Osteoblast (primary cell): ENCODE measurements at places on chromosomes 12 and 14. TPM values are rescaled to one million over a fixed set of nuclear protein-coding genes. Genes with fewer than 3 reads are reported as not detected.

GRCh38 chr14:64008016-64008415, 155.2 kb downstream of the SYNE2 start:
- H3K36me3 ChIP-seq, result no peaks in the 10 kb centered on the region
- no peak for DNase-seq
- H3K4me1 ChIP-seq, result no peaks in the 10 kb centered on the region
- no peak overlapping the region for H3K27ac ChIP-seq

GRCh38 chr14:105864116-105864515, 337.7 kb downstream of the TMEM121 start:
- H3K4me3 ChIP-seq, result no peak overlapping the region
- no peaks in the 10 kb centered on the region for H3K27me3 ChIP-seq
- no peak overlapping the region for H3K27ac ChIP-seq
- H3K36me3 ChIP-seq, result no peaks in the 10 kb centered on the region

DNA sequence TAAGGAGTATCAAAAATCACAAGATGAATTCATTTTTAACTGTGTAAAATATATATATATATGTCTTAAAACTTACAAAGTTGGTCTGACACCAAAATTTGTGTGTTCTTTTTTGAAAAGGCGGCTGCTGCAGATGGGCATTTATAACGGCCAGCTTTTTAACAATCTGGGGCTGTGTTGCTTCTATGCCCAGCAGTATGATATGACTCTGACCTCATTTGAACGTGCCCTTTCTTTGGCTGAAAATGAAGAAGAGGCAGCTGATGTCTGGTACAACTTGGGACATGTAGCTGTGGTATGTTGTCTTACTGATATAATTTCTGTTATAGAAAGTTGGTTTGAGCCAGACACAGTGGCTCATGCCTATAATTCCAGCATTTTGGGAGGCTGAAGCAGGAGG, 47.0 kb downstream of the TTC8 start:
- no peaks in the 10 kb centered on the region for H3K4me1 ChIP-seq
- H3K4me3 ChIP-seq, result no peak overlapping the region
- no peaks in the 10 kb centered on the region for H3K27me3 ChIP-seq
- H3K27ac ChIP-seq, result no peak overlapping the region
- no peak for DNase-seq

GRCh38 chr12:117044790-117045159, 54.4 kb downstream of the TESC start:
- peaks cover 11% of the 10 kb centered on the region for H3K4me1 ChIP-seq
- no peaks in the 10 kb centered on the region for H3K36me3 ChIP-seq
- peaks cover 8% of the 10 kb centered on the region for H3K27me3 ChIP-seq
- peak; percentile 80 for DNase-seq
- H3K27ac ChIP-seq, result no peak overlapping the region

GRCh38 chr12:109259545-109259895, 49.6 kb downstream of the FOXN4 start:
- no peaks in the 10 kb centered on the region for H3K4me1 ChIP-seq
- no peak overlapping the region for H3K27ac ChIP-seq
- no peaks in the 10 kb centered on the region for H3K36me3 ChIP-seq
- H3K27me3 ChIP-seq, result no peaks in the 10 kb centered on the region
- no peak overlapping the region for H3K4me3 ChIP-seq

DNA sequence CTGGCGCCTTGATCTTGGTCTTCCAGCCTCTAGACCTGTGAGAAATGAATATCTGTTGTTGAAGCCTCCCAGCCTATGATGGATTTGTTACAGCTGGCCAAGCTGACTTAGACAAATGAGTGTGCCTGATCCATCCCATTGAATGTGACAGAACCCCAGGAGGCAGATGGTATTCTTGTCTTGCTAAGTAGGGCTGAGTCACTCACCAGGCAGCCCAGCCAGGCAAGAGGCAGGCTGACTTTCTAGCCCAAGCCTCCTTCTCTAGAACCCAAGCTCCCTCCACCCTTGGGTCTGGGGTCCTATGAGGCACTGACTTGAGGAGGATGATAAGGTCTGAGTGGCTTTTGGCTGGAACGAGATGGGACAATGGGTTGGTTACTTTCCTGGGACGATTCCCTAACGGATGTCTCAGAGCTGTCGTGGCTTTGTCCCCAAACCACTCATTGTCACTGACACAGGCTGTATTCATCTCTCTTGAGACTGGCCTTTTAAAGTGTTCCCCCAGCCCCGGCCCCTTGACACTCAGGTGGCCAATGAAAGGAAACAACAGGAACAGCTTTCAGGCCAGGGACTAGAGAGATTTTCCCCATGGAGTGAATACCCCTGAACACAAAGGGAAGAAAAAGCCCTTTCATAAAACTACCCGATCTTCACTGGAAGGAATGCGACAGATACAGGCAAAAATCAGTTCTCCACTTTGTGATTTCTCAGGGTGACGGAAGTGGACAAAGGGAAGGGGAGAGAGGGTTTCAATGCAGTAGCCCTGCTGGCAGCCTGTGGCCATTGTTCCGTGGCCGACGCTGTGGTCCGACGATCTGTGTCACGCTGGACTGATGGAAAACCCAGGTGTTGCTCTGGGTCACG, 264.2 kb downstream of the AACS start:
- no peaks in the 10 kb centered on the region for H3K27me3 ChIP-seq
- no peaks in the 10 kb centered on the region for H3K4me1 ChIP-seq
- H3K36me3 ChIP-seq, result no peaks in the 10 kb centered on the region
- H3K4me3 ChIP-seq, result no peak overlapping the region

DNA sequence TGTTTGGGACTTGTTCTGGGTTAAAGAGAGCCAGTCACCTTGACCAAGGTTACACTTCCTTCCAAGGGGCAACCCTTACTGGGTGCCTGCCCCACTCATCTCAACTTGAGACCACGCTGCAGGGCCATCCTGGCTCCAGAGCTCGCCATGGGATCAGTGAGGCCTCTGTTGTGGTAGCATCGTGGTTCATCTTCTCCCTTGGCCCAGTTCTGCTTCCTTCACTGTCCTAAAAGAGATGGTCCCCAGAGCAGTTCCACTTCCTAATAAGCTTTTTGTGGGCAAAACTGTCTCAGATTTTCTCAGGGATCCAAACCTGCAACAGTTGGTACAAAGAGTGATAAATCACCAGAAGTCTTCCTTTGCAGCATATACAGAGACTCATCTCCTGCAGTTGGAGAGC, 165.9 kb upstream of the TMEM260 start:
- DNase-seq, result no peak
- no peak overlapping the region for H3K4me3 ChIP-seq
- no peak overlapping the region for H3K27ac ChIP-seq
- no peaks in the 10 kb centered on the region for H3K36me3 ChIP-seq

DNA sequence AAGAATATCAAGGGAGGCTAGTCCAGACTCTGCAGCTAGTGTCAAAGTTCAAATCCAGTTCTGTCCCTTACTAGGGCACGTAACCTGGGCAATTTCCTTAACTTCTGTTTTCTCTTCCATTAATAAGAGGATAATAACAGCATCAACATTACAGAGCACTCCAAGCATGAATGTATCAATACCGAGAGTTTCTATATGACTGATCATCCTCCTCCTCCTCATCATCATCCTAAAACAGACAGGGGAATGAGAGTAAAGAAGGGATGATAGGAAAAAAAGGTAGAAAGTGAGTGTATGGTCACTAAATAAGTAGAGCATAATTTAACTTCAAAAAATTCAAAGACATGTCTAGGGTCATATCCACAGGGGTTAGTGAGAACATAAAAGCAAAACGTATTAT, 171.4 kb downstream of the NDUFA12 start:
- no peak overlapping the region for H3K4me3 ChIP-seq
- no peak for DNase-seq
- no peaks in the 10 kb centered on the region for H3K36me3 ChIP-seq
- H3K27ac ChIP-seq, result no peak overlapping the region
- peaks cover 9% of the 10 kb centered on the region for H3K27me3 ChIP-seq
- peaks cover 3% of the 10 kb centered on the region for H3K4me1 ChIP-seq

DNA sequence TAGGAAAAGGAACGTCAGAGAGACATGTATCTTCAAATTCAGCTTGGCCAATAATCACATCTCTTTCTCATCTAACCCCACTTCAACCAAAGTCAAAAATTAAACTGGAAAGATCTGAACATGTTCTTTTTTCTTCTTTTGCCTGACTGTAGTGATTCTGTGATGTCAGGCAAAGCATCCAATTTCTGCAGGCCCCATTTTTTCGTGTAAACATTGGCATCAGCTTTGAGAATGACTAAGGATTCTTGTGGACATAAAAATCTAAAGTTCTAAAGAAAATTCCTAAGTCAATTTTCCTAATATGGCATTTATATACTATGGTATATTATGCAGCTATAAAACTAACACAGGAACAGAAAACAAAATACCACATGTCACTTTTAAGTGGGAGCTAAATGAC, 89.1 kb downstream of the STXBP6 start:
- no peak for DNase-seq
- H3K4me1 ChIP-seq, result peaks cover 3% of the 10 kb centered on the region
- H3K36me3 ChIP-seq, result no peaks in the 10 kb centered on the region
- no peak overlapping the region for H3K27ac ChIP-seq
- no peak overlapping the region for H3K4me3 ChIP-seq

GRCh38 chr14:101833045-101833444, 71.5 kb downstream of the PPP2R5C start:
- DNase-seq, result no peak
- no peaks in the 10 kb centered on the region for H3K27me3 ChIP-seq
- H3K27ac ChIP-seq, result no peak overlapping the region
- peaks cover 6% of the 10 kb centered on the region for H3K36me3 ChIP-seq
- H3K4me3 ChIP-seq, result no peak overlapping the region

DNA sequence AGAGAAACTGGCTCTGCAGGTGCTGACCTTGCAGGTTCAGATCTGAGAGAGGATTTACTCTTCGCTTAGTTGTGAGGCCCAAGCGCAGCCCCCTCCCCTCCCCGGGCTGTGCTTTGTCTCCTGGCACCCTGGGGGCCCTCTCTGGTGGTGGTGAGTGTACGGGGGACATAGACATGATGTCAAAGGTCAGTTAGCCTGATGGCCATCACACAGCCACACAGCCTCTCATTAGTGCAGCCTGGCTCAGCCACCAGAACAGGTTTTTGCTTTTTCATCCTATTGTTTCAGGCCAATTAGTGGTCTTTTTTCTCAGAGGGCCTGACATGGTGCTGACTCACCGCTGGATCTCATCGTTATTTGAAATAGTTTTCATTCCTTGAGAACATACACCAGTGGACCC, 437.9 kb downstream of the AACS start:
- no peak overlapping the region for H3K27ac ChIP-seq
- no peak overlapping the region for H3K4me3 ChIP-seq
- H3K4me1 ChIP-seq, result no peaks in the 10 kb centered on the region
- no peaks in the 10 kb centered on the region for H3K36me3 ChIP-seq
- no peaks in the 10 kb centered on the region for H3K27me3 ChIP-seq
- no peak for DNase-seq

DNA sequence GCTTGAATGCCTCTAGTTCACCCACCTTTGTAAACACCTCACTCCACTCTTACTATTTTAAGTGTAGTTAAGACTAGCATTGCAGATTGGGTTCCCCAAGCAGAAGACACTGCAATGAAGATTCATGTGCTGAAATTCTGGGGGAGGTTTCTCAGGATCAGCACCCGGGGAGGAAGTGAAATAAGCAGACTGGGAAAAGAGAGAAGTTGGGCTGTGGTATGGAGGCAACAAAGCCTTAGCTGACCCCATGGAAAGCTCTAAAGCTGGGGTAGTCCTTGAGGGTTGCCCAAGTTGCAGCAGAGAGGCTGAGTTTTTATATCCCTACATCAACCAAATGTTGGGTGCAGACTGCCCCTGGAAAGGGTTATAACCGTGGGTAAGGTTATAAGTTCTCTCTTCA, 23.9 kb upstream of the IGF1 start:
- no peak for DNase-seq
- no peak overlapping the region for H3K27ac ChIP-seq
- H3K4me1 ChIP-seq, result no peaks in the 10 kb centered on the region
- H3K4me3 ChIP-seq, result no peak overlapping the region
- no peaks in the 10 kb centered on the region for H3K36me3 ChIP-seq

- H3K27me3 ChIP-seq, result no peaks in the 10 kb centered on the region
- no peak overlapping the region for H3K4me3 ChIP-seq
- H3K4me1 ChIP-seq, result no peaks in the 10 kb centered on the region
Measured at GRCh38 chr14:45284802-45285201, 31.8 kb upstream of the MIS18BP1 start.

GRCh38 chr12:113471619-113472171, at the start of gene LHX5:
Gene LHX5, minus strand, starts transcription at chr12:113471871. Its CDS starts 373 bp downstream, at chr12:113471498.
- no peak within 1 kb of the TSS for H3K4me3 ChIP-seq
- H3K27ac ChIP-seq, result no peak within 1 kb of the TSS
- H3K27me3 ChIP-seq, result peaks cover 94% of the 10 kb centered on the region
- DNase-seq, result peak; percentile 73
- no peaks in the 10 kb centered on the region for H3K36me3 ChIP-seq
- H3K4me1 ChIP-seq, result no peaks in the 10 kb centered on the region

DNA sequence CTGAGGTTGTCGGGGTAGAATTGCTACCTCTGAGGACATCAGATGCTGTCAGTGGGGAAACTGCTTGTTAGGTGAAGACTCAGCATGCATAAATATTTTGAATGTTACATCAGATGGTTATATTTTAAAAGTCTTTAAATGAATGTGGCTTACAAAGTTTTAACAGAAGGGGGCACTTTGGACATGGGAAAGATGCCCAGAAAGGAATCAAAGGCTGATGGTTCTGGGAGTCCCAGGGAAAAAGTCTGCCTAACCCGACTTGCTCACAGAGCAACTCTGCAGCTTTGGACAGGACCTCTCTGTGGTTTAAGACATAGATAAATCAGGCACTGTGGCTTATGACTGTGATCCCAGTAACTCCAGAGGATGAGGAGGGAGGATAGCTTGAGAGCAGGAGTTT, 474.9 kb downstream of the ATP23 start:
- H3K27ac ChIP-seq, result peak overlapping the region; percentile 80
- H3K27me3 ChIP-seq, result no peaks in the 10 kb centered on the region
- no peak overlapping the region for H3K4me3 ChIP-seq
- peaks cover 58% of the 10 kb centered on the region for H3K4me1 ChIP-seq
- DNase-seq, result peak; percentile 36
- no peaks in the 10 kb centered on the region for H3K36me3 ChIP-seq

DNA sequence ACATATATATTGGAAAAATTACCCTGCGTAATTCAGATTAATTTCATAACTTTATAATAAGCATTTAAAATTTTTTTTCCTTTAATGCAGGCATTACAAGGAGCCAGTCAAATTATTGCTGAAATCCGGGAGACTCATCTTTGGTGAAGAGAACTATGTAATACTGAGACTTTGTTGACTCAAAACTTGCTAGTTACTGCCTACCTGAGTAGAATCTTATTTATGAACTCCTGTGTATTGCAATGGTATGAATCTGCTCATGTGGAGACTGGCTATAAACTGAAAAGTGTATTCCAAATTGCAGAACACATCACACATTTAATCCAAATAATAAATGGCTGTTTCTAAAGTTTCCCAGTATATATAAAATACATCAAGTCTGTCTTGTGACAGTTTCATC, 12.4 kb downstream of the YARS2 start:
- H3K27ac ChIP-seq, result no peak overlapping the region
- no peak for DNase-seq
- H3K4me1 ChIP-seq, result no peaks in the 10 kb centered on the region
- H3K27me3 ChIP-seq, result no peaks in the 10 kb centered on the region
- peaks cover 85% of the 10 kb centered on the region for H3K36me3 ChIP-seq
- H3K4me3 ChIP-seq, result no peak overlapping the region

The ARHGEF40 gene
- 33.3 and 35.4 TPM in 2 replicates for total RNA-seq

The PRKD1 gene
- total RNA-seq, result 21.8 and 28.6 TPM in 2 replicates
